ENCODE measurements at places on chromosomes 11 and 22.

- DNase-seq: no peak
These were observed 47.5 kb upstream of the SORL1-AS1 start for GRCh38 chr11:121500275-121500674.

GRCh38 chr11:117836077-117836960 lies 11.8 kb upstream of the FXYD2 start:
- DNase-seq: peak; percentile 3

DNA sequence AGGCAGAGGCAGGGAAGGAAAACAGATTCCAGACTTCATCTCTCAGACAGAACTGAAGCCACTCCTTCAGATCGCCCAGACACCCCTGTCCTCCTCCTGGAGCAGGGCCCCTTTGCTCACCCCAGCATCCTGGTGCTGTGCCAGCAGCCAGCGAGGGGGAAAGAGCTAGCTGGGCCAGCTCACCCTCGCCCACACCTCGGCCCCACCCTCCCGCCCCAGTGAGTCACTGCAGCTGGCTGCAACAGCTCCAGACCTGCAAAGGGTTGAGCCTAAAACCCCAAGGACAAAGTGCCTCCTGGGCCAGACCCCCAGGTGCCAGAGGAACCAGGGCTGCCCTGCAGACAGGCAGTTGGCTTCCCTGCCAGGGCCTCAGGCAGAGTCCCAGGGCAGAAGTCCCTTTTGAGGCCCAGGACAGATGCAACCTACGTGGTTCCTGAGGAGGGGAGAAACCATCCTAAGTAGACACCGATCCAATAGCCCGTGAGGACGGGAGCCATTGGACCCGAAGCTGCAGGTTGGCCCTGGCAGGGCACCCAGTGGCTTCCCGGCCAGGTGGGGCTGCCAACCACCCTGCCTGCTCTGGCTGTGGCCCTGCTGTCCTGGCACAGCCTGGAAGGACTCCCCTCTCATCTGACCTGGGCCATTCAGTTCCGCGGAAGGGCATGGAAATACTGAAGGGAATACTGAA lies 7.2 kb downstream of the AHNAK start:
- DNase-seq: no peak

DNA sequence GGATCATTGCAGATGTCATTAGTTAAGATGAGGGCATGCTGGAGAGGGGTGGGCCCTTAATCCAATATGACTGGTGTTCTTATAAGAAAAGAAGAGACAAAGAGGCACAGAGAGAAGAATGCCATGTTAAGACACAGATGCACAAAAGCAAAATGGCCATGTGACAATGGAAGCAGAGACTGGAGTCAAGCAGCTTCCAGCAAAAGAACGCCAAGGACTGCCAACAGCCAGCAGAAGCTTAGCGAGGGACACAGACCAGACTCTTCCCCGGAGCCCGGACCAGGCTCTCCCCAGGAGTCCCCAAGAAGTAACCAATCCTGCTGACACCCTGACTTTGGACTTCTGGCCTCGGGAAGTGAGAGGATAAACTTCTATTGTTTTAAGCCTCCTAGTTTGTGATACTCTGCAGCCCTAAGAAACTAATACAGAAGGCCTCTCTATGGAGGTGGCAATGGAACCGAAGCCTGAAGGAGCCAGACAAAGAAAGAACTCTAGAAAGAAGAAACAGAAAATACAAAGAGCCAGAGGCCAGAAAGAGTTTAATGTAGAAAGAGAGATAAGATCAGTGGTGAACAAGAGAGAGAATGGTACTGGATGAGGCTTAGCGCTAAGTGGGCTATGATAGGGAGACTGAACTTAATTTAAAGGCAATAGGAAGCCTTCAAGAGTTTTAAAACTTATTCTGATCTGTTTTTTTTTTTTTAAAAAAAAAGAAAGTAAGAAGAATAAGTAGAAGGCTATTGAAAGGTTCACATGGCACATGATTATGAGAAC lies 27.7 kb downstream of the PRCP start:
- DNase-seq: peak; percentile 33

DNA sequence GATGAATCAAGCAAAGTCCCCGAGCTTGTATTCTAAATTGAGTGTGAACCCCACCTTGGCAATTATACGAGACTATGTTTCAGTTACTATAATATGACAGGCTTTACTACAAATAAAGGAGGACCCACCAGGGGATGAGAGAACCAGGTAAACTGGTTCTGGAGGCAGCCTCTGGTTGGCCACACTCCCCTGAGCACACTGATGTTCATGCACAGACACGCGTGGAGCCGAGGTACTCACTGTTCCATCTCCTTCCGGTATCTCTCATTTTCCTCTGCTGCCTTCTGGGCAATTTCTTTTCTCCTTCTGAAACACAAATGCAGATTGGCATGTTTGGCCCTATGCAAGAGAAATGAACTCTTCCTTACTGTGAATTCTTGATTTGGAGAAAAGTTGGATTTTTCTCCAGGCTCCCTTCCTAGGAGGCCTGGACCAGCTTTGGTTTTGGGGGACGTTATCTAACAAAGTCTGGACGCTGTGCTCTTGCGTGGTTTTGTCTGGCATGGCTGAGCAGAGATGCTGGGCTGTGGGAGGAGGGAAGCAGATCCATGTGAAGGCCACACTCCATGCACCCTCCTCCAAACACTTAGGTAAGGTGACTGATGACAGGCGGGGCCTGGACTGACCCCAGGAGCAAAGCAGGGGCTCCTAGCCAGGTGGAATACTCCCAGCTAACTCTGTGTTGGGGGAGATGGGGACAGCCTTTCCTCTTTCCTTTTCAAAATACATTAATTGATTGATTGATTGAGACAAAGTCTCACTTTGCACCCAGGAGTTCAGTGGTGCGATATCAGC lies 22.9 kb downstream of the USH1C start:
- DNase-seq: no peak

DNA sequence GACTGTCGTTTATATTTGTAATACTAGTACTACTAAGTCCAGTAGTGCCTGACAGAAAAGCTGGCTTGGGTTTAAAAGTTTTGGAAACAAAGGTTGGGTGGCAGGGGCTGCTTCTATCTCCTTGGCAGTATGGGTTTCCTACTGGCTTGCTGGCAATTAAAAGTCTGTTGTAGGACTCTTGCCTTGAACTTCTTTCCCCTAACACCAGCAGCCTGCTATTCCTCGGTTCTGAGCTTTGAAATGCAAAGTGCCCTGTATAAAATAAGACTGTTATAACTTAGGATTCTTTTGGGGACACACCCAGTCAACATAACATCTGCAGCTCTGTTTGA lies 1.3 kb downstream of the RNF169 start:
- peak; percentile 45 for DNase-seq

- no peak for DNase-seq
These were observed 2.6 kb upstream of the RRM1 start for GRCh38 chr11:4092026-4092425.

GRCh38 chr11:83056204-83056603 lies 15.5 kb downstream of the RAB30 start:
- no peak for DNase-seq

DNA sequence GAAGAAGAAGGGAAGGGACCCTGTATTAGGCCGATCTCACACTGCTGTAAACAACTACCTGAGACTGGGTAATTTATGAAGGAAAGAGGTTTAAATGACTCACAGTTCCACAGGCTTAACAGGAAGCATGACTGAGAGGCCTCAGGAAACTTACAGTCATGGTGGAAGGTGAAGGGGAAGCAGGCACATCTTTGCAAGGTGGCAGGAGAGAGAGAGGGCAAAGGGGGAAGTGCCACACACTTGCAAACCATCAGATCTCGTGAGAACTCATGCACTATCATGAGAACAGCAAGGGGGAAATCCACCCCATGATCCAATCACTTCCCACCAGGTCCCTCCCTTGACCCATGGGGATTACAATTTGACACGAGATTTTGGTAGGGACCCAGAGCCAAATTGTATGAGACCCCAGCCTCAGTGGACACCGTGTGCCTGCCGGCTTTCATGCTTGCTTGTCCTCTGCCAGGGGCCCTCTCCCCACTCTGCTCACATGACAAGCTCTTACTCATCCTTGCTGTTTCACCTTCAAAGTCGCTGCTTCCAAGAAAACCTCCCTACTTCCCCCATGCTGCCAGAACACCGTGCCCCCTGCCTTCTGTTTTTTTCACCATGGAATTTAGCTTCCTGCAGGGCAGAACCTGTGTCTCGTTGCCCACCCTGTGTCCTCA lies 23.3 kb upstream of the PPFIA1 start:
- no peak for DNase-seq

DNA sequence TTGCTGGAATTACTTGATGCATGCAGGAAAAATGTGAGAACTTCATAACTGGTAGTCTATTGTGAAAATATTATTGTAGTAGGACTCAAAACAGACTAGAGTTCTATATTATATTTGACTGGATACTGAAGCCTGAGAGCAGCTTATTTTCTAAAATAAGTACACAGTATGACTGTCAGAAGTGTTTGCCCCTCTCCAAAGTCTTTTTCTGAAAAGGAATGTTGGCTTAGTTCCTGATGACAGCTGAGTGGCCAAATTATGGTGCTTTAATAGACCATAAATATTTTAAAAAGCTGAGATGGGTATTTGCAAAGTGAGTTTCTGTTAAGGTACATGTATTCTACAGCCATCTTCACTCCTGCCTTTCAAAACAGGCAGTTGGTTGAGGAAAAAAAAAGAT lies 13.1 kb downstream of the ZBED5 start:
- no peak for DNase-seq

DNA sequence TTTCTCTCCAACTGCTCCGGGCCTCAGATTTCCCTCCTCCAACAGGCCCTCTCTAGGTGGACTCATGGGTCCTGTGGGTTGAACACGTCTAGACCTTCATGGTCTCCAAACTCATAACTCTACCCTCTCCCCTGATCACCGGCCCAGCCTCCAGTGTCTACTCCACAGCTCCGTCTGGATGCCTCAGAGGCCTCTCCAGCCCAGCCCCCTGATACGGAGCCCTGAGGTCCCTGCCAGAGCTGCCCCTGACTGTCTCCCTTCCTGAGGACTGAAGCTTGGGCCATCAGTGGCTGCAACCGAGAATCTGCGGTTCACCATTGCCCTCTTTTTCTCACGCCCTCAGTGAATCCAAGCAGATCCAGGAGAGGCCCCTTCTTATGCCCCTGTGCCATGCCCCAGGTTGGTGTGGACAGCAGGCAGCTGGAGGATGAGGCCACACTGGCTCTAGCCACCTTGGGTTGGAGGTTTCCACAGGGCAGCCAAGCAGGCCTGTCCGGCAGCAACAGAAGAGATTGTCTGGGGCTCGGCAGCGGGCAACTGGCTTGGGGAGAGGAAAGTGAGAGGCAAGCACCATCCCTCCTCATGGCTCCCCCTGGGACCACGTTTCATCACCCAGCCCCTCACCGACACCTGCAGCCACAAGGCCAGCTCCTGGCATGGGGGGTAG lies 104.6 kb upstream of the FGF3 start:
- no peak for DNase-seq

DNA sequence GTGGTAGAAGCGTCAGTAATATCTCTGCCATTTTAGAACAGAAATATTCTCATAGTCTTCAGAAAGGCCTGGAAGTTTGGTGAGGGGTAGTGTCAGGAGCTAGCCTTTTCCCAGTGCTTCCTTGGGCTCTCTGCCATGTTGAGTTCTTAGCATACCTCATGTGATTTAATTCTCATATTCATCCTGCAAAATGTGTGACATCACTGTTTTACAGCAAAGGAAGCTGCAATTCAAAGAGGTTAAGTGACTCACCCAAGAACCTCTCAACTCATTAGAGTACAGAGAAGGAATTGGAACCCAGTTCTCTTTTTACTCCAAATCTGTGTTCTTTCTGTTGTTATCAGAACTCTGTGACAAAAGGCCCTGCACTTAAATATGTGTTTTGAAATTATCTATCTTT lies 72.1 kb downstream of the RNF169 start:
- no peak for DNase-seq

DNA sequence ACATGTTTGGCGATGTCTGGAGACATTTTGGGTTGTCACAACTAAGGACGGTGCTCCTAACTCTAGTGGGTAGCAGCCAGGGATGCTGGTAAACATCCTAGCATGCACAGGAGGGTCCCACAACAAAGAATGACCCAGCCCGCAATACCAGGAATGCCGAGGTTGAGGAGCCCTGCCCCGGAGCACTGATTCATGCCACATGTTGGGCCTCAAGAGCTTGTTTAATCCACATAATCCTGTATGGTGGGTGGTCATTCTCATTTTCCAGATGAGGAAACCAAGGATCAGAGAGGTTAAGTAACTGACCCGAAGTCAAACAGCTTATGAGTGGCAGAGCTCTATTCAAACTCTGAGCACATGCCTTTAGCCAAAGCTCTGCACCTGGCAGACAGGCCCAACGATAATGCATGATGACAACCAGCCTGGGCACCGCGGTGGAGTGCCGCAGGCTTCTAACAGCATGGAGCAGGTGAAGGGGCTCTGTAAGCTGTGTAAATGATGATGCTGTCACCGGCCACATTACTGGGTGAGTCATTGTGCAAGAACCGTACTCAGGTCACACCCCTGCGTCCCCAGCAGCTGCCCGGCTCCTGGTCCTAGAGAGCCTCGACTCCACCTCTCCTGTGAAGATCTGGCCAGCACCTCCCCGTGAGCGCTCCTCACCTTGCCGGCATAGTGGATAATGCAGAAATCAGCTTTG lies 58.6 kb downstream of the APOL1 start:
- DNase-seq: no peak

DNA sequence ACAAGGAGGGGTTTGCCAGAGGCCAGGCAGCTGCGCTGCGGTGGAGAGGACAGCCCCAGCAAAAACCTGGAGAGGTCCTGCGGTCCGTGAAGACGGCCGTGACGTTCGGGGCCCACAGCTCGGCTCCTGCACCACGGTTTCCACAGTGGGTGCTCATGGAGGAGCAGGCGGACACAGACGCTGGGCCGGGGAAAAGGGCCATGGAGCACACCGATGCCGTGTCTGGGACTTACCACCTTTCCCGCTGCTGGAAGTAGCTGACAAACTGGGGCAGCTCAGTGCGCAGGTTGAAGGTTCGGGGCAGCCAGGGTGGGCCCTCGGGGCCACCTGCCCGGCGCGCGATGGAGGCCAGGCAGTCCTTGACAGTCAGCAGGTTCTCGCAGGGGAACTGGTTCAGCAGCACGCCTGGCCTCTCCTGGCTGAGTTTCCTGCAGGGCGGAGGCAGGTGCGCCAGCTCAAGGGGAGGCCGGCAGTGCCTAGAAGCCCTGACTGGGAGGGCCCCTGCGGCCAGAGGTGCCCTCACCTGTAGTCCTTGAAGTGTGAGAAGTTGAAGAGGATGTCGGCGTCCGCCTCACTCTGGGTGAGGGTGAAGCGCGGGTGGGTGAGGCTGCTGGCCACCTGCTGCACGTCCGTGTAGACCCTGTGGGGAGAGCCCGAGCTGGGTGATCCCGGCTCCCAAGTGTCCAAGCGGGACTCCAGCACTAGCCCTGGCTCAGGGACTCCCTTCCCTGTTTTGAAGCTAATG lies 12.8 kb downstream of the TTLL12 start:
- no peak for DNase-seq

- DNase-seq: no peak
These were observed 49.7 kb upstream of the CECR2 start for GRCh38 chr22:17319546-17319945.

- no peak for DNase-seq
These were observed 9.9 kb upstream of the KCNJ5 start for GRCh38 chr11:128881221-128881620.

GRCh38 chr22:43658823-43659222 lies 153.3 kb downstream of the EFCAB6 start:
- DNase-seq: no peak

All from HAP-1 (cell line).